Left ventricle myocardium superior (tissue), 1 donor: ENCODE measurements at places on chromosomes 12 and 14. TPM values are rescaled to one million over a fixed set of nuclear protein-coding genes. Genes with fewer than 3 reads are reported as not detected.

Gene LMNTD1
- total RNA-seq: not detected

Gene ALX1
- total RNA-seq: not detected

- DNase-seq: no peak
Measured at GRCh38 chr12:131530422-131530821, 180.5 kb upstream of the SFSWAP start.

GRCh38 chr12:113221997-113222729 lies 899 bp downstream of the TPCN1 start:
- no peak for DNase-seq

GRCh38 chr12:7101047-7101693 lies 7.8 kb downstream of the C1RL start:
- DNase-seq: no peak
